ENCODE measurements at places on chromosomes 6 and 20.

GRCh38 chr6:169339731-169340309 lies 86.2 kb upstream of the THBS2 start:
- DNase-seq = no peak
- H3K4me1 ChIP-seq = peaks cover 47% of the 10 kb centered on the region
- no peaks in the 10 kb centered on the region for H3K27me3 ChIP-seq
- H3K36me3 ChIP-seq = no peaks in the 10 kb centered on the region
- H3K27ac ChIP-seq = peak overlapping the region; percentile 53

DNA sequence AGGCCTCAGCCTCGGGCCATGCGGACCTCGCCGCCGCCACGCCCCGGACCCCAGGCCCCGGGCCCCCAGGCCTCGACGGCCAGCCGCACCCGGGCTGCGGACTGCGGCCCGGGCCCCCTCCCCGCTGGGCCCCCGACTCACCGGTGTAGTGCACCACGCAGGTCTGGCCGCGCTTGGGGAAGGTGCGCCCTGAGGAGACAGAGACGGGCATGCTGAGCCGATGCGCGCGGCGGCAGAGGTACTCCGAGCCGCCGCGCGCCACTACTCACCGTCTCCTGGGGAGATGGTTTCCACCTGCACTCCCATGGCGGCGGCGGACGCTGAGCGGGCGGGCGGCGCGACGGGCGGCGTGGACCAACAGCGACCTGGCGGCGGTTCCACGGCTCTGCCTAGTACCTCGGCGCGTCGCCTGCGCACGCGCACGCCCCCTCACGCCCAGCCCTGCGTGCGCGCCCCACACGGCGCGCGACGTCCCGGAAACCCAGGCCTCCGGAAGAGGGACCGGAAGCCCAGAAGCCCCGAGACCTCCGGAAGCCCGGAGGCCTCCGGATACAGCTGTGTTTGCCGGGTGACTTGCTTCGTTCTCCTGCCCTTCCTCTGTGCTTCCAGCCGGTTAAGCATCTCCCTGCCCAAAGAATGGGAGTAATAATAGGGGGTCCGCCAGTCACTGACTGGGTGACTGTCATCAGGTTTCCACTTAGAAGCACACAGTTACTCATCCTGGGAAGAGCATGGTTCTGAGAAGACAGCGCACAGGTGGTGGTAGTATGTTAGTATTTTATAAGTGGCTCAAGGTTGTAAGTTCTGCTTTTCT lies at the start of gene FKBP1A:
Gene FKBP1A (minus strand): TSS at position 362 of the 814 bp plus-strand sequence. CDS start 56 bp downstream, at position 306.
- peak within 1 kb of the TSS; percentile 67 for H3K27ac ChIP-seq
- peak within 1 kb of the TSS; percentile 55 for H3K4me3 ChIP-seq
- peaks cover 25% of the 10 kb centered on the region for H3K36me3 ChIP-seq

- no peaks in the 10 kb centered on the region for H3K27me3 ChIP-seq
- H3K4me3 ChIP-seq = no peak overlapping the region
- DNase-seq = no peak
- H3K36me3 ChIP-seq = no peaks in the 10 kb centered on the region
- peaks cover 18% of the 10 kb centered on the region for H3K4me1 ChIP-seq
These were observed 83.0 kb downstream of the SLC22A3 start for GRCh38 chr6:160431226-160431625.

- no peaks in the 10 kb centered on the region for H3K36me3 ChIP-seq
- DNase-seq = no peak
- no peak overlapping the region for H3K4me3 ChIP-seq
- H3K4me1 ChIP-seq = no peaks in the 10 kb centered on the region
- no peaks in the 10 kb centered on the region for H3K27me3 ChIP-seq
These were observed 33.5 kb upstream of the NXT1 start for GRCh38 chr20:23317081-23317480.

GRCh38 chr20:61979701-61980635 lies 85.7 kb downstream of the TAF4 start:
- no peak overlapping the region for H3K27ac ChIP-seq
- no peaks in the 10 kb centered on the region for H3K27me3 ChIP-seq
- DNase-seq = peak; percentile 86
- no peak overlapping the region for H3K4me3 ChIP-seq
- H3K4me1 ChIP-seq = no peaks in the 10 kb centered on the region

- no peak overlapping the region for H3K4me3 ChIP-seq
- H3K4me1 ChIP-seq = peaks cover 15% of the 10 kb centered on the region
- no peaks in the 10 kb centered on the region for H3K36me3 ChIP-seq
- no peak overlapping the region for H3K27ac ChIP-seq
These were observed 29.6 kb upstream of the MRGBP start for GRCh38 chr20:62766716-62767115.

DNA sequence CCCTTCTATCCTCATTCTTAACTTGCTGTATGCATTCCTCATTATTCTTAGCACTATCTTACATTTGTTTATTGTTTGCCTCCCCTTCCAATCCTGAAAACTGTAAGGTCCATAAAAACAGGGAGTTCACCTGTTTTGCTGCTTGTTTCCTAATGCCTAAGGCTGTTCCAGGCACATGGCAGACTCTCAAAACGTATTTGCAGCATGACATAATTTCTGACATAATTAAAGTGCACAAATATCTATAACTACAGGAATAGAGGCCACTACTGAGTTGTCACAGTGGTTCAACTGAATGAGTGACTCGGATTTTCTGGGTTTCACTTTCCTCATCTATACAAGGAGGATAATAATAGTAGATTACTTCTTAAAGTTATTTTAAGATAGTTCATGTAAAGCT lies 83.0 kb downstream of the HFE start:
- H3K27me3 ChIP-seq = no peaks in the 10 kb centered on the region
- peak overlapping the region; percentile 80 for H3K27ac ChIP-seq
- H3K36me3 ChIP-seq = no peaks in the 10 kb centered on the region

- DNase-seq = peak; percentile 83
- H3K4me1 ChIP-seq = peaks cover 17% of the 10 kb centered on the region
- no peak overlapping the region for H3K27ac ChIP-seq
- H3K4me3 ChIP-seq = peak overlapping the region; percentile 74
These were observed 672 bp downstream of the PREX1 start for GRCh38 chr20:48826883-48827771.

GRCh38 chr20:2139250-2139649 lies 37.6 kb downstream of the STK35 start:
- no peak overlapping the region for H3K4me3 ChIP-seq
- H3K27ac ChIP-seq = no peak overlapping the region
- DNase-seq = no peak
- no peaks in the 10 kb centered on the region for H3K4me1 ChIP-seq
- H3K27me3 ChIP-seq = no peaks in the 10 kb centered on the region

DNA sequence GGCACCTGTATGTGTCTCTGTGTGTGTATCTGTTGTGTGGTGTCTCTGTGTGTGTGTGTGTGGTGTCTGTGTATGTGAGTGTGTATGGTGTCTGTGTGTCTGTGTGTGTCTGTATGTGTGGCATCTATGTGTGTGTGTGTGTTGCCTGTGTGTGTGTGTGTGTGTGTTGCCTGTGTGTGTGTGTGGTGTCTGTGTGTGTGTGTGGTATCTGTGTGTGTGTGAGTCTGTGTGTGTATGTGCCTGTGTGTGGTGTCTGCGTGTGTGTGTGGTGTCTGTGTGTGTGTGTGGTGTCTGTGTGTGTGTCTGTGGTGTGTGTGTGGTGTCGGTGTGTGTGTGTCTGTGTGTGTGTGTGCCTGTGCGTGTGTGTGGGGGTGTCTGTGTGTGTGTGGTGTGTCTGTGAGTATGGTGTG lies 31.7 kb upstream of the VEGFA start:
- H3K36me3 ChIP-seq = no peaks in the 10 kb centered on the region
- peaks cover 38% of the 10 kb centered on the region for H3K4me1 ChIP-seq
- peak overlapping the region; percentile 8 for H3K27ac ChIP-seq
- no peak for DNase-seq

DNA sequence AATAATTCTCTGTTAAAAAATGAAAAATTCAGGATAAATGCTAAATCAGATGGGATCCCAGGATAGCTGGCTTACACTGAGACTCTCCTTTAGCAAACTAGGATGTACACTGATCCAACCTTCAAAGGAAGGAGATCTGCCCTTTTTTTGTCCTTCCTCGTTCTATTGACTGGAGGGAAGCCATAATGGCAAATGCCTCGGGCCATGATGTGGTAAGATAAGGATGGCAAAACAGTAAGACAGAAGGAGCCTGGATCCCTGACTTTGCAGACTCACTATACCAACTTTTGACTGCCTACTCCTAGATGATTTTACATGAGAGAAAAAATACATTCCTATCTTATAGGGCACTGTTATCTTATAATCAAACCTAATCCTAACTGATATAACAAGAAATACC lies 156.9 kb upstream of the BEND3 start:
- H3K4me3 ChIP-seq = no peak overlapping the region
- no peak overlapping the region for H3K27ac ChIP-seq
- H3K4me1 ChIP-seq = no peaks in the 10 kb centered on the region

DNA sequence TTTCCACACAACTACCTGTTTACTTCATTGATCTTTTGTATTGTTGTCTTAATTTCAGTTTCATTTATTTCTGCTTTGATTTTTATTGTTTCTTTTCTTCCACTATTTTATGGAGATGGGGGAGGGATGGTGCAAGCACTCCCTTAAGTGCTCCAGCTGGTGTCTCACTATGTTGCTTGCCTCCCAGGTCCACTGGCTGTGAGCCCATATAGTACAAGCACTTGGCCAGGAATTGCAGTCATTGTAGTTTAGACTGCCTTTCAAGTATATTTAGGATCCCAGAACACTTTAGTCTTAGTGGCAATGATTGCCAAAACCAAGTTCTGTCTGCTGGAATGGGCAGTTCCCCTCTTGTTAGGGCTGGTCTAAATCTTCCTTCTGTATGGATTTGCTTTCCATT lies 34.9 kb upstream of the MAN1A1 start:
- H3K27ac ChIP-seq = no peak overlapping the region
- H3K4me3 ChIP-seq = no peak overlapping the region
- H3K36me3 ChIP-seq = no peaks in the 10 kb centered on the region
- H3K27me3 ChIP-seq = no peaks in the 10 kb centered on the region
- H3K4me1 ChIP-seq = no peaks in the 10 kb centered on the region
- DNase-seq = no peak

- H3K4me1 ChIP-seq = no peaks in the 10 kb centered on the region
- H3K27me3 ChIP-seq = no peaks in the 10 kb centered on the region
- H3K27ac ChIP-seq = no peak overlapping the region
- no peak for DNase-seq
These were observed 137.0 kb upstream of the AFDN start for GRCh38 chr6:167689751-167690150.

DNA sequence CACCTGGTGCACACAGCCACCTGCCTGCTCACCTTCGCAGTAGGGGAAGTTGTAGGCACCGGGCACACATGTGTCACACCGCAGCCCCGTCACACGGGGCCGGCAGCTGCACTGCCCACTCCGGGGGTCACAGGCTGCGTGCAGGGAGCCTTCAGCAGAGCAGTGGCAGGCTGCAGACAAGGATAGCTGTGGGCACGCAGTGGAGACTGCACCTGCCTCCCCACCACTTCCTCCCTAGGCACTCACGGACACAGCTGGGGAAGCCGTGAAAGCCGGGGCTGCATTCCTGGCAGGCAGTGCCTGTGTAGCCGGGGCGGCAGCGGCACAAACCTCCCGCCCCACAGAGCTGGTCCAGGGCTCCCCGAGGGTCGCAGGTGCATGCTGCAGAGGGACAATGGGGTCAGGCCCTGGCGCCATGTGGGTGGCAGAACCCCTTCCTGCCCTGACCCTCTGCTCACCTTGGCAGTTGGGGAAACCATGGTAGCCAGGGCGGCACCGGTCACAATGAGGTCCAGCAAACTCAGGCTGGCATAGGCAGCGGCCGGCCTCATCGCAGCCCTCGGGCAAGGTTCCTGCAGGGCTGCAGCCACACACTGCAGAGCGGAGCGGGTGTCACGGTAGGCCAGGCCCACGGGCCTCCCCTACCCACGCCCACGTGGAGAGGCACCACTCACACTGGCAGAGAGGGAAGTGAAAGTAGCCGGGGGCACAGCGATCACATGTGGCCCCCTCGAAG lies 29.4 kb downstream of the LAMA5 start:
- H3K4me1 ChIP-seq = no peaks in the 10 kb centered on the region
- no peaks in the 10 kb centered on the region for H3K27me3 ChIP-seq
- H3K36me3 ChIP-seq = peaks cover 98% of the 10 kb centered on the region
- peak; percentile 86 for DNase-seq
- no peak overlapping the region for H3K27ac ChIP-seq
- H3K4me3 ChIP-seq = no peak overlapping the region
